WTC11 (cell line): ENCODE measurements at places on chromosomes 5 and 9. TPM values are rescaled to one million over a fixed set of nuclear protein-coding genes. Genes with fewer than 3 reads are reported as not detected.

DNA sequence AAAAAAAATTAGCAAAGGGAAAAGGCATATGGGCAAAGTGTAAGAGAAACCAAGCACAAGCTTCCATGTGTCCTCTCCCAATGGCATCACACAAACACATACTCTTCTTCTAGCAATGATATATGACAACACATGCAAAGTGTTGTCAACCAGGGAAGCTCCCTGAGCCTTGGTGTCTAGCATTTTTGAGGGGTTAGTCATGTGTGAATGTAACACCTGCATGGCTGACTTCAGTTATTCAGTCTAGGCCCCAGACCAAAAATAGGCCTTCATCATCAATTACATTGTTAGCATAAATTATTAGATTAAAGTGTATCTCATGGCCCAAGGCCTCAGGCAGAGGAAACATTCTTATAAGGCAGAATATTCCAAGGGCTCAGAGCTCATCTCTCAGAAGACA is 450.0 kb downstream of the TLE1 start:
- no peak overlapping the region for H3K4me3 ChIP-seq
- H3K36me3 ChIP-seq: no peaks in the 10 kb centered on the region
- no peak overlapping the region for H3K27ac ChIP-seq

- H3K27me3 ChIP-seq: peaks cover 21% of the 10 kb centered on the region
- H3K27ac ChIP-seq: no peak overlapping the region
- H3K36me3 ChIP-seq: peaks cover 5% of the 10 kb centered on the region; the same call in 1 of the 2 replicates
- peak; percentile 78 for DNase-seq
- H3K4me1 ChIP-seq: 0 out of 2 replicates have a peak, but pooled peaks cover 2% of the 10 kb centered on the region
- peak overlapping the region; percentile 54 for H3K4me3 ChIP-seq
Measured at GRCh38 chr9:21696411-21696871, 106.0 kb upstream of the MTAP start.

DNA sequence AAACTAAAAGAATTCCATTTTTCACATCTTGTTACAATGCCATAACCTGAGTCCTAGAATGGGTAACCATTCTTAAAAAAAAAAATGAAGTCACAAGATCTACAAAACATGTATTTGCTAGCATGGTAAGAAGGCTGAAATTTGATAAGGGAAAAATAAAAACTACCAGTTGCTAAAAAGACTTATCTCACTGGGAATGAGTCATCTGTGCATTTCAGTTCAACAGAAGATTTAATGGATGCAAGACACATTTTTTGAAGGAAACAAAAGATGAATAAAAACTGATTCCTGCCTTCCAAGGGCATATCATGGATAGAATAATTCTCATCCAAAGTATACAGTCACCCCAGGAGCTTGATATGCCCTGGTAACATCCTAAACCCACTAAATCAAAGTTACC is 47.2 kb downstream of the SGTB start:
- no peaks in the 10 kb centered on the region for H3K27me3 ChIP-seq
- no peak overlapping the region for H3K27ac ChIP-seq
- H3K36me3 ChIP-seq: no peaks in the 10 kb centered on the region
- H3K4me1 ChIP-seq: peaks cover 4% of the 10 kb centered on the region; the same call in 1 of the 2 replicates
- H3K4me3 ChIP-seq: no peak overlapping the region

DNA sequence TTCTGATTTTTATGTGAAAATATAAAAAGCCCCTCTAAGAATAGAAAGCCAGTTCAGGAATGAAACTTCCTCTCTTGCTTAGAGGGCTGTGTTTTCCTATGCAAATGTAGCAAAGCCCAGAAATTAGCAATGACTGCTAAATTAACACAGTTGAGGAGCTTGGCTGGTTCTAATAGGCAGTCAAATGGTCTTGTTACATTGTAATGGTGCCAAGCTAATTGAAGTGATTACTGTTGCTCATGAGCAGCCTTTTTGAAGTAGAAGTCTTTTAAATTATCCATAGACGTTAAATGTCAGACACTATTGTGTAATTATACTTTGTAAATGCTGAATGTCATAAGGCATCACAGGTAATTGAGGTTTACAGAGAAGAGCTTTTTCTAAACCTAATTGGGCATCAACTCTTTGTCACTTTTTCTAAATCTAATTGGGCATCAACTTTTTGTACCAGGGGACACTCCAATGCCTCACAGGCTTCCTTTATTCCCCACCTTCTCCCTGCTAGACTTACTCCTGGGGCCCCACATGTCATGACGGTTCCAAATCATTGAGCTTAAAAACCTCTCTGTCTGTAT is 229.1 kb downstream of the PSAT1 start:
- peaks cover 20% of the 10 kb centered on the region for H3K4me1 ChIP-seq
- H3K4me3 ChIP-seq: no peak overlapping the region
- H3K27ac ChIP-seq: no peak overlapping the region

DNA sequence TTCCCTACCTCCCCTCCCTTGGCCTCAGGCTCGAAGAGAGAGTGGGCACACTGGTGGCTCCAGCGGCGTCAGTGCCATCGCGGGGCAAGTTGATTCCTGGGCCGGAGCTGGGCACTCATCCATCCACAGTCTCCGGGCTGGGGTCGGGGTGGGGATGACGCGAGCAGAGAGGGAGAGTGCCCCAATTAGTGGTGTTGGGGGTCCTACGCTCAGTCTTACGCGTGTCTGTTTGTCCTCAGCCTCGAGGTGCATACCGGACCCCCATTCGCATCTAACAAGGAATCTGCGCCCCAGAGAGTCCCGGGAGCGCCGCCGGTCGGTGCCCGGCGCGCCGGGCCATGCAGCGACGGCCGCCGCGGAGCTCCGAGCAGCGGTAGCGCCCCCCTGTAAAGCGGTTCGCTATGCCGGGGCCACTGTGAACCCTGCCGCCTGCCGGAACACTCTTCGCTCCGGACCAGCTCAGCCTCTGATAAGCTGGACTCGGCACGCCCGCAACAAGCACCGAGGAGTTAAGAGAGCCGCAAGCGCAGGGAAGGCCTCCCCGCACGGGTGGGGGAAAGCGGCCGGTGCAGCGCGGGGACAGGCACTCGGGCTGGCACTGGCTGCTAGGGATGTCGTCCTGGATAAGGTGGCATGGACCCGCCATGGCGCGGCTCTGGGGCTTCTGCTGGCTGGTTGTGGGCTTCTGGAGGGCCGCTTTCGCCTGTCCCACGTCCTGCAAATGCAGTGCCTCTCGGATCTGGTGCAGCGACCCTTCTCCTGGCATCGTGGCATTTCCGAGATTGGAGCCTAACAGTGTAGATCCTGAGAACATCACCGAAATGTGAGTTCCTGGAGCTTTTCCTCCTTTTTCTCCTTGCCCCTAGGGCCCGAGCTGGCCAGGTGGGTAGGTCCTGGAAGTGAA is 861 bp downstream of the NTRK2 start:
- H3K27me3 ChIP-seq: peaks cover 81% of the 10 kb centered on the region
- no peak overlapping the region for H3K27ac ChIP-seq
- H3K36me3 ChIP-seq: no peaks in the 10 kb centered on the region
- H3K4me3 ChIP-seq: peak overlapping the region; percentile 74
- peak; percentile 62 for DNase-seq
- H3K4me1 ChIP-seq: peaks cover 16% of the 10 kb centered on the region

DNA sequence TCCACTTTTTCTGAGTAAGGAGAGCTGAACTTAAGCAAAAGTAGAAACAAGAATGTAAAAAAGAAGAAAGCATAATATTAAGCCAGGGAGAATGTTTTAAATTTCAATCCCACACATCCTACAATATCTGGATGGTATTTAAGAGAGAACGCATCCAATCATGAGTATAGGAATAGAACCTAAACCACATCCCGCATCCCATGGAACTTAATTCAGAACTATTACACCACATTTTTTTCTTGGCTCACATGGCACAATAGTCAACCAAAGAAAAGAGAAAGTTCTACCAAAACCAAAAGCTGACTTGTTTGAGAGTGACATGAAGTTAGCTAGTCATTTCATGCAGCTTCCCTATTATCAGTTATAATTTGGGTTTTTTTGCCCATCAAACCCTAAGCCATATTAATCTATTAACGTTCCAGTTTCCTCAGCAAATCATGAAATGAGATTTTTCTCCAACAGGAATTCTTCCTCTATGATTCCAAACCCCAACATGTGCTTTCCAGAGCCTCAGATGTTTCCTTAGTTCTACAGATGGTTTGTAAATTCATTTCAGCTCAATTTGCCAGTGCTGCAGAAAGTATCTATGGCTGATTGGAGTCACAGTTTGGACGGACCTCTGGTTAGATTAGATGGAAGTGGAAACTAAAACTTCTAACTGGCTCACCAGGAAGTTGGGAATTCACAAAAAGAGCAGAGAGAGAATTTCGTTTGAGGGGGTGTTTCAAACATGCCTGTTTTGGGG is 22.5 kb downstream of the ADAMTSL1 start:
- no peaks in the 10 kb centered on the region for H3K36me3 ChIP-seq
- no peak overlapping the region for H3K4me3 ChIP-seq
- no peaks in the 10 kb centered on the region for H3K4me1 ChIP-seq
- DNase-seq: no peak

GRCh38 chr9:15426019-15426418 is 3.3 kb downstream of the SNAPC3 start:
- no peak overlapping the region for H3K4me3 ChIP-seq
- no peak for DNase-seq
- H3K36me3 ChIP-seq: peaks cover 41% of the 10 kb centered on the region
- H3K4me1 ChIP-seq: peaks cover 46% of the 10 kb centered on the region
- H3K27me3 ChIP-seq: no peaks in the 10 kb centered on the region

GRCh38 chr9:119053070-119053469 is 316.2 kb downstream of the BRINP1 start:
- H3K4me1 ChIP-seq: peaks cover 34% of the 10 kb centered on the region
- DNase-seq: no peak
- peaks cover 2% of the 10 kb centered on the region; the same call in 1 of the 2 replicates for H3K36me3 ChIP-seq
- no peak overlapping the region for H3K4me3 ChIP-seq

- H3K4me1 ChIP-seq: no peaks in the 10 kb centered on the region
- H3K4me3 ChIP-seq: no peak overlapping the region
- H3K27me3 ChIP-seq: peaks cover 2% of the 10 kb centered on the region; the same call in 1 of the 2 replicates
- H3K27ac ChIP-seq: no peak overlapping the region
- DNase-seq: no peak
Measured at GRCh38 chr5:174991847-174992246, 267.5 kb downstream of the MSX2 start.

GRCh38 chr9:82805027-82805426 is 257.9 kb downstream of the RASEF start:
- H3K27ac ChIP-seq: no peak overlapping the region
- no peak for DNase-seq
- H3K27me3 ChIP-seq: peaks cover 4% of the 10 kb centered on the region; the same call in 1 of the 2 replicates
- peaks cover 29% of the 10 kb centered on the region for H3K36me3 ChIP-seq

DNA sequence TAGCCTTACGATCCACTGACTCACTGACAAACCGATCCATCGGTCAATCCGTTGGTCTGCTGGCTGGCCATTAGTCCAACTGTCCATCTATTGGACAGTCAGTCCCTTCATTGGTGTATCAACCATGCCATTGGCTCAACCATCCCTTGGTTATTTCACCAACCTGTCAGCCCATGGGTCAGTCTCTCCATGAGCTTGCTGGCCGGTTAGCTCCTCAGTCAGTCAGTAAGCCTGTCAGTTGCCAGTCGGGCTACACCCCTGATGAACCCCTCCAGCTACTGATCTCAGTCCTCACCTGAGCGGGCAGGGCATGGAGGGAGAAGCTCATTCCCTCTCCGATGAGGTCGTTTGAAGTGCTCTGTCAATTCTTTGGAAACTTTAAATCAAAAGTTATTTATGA is 166.5 kb downstream of the FGF18 start:
- H3K27ac ChIP-seq: no peak overlapping the region
- DNase-seq: no peak
- no peaks in the 10 kb centered on the region for H3K4me1 ChIP-seq
- no peaks in the 10 kb centered on the region for H3K36me3 ChIP-seq
- H3K27me3 ChIP-seq: no peaks in the 10 kb centered on the region; the same call in 1 of the 2 replicates
- H3K4me3 ChIP-seq: no peak overlapping the region

- no peaks in the 10 kb centered on the region for H3K27me3 ChIP-seq
- DNase-seq: no peak
- H3K4me3 ChIP-seq: no peak overlapping the region
- no peaks in the 10 kb centered on the region for H3K36me3 ChIP-seq
- no peak overlapping the region for H3K27ac ChIP-seq
- no peaks in the 10 kb centered on the region for H3K4me1 ChIP-seq
Measured at GRCh38 chr5:127995556-127995955, 88.0 kb upstream of the SLC12A2 start.

- H3K4me3 ChIP-seq: no peak overlapping the region
- no peak for DNase-seq
- peaks cover 13% of the 10 kb centered on the region for H3K36me3 ChIP-seq
- no peak overlapping the region for H3K27ac ChIP-seq
Measured at GRCh38 chr5:165296401-165297130, 1791.1 kb downstream of the MAT2B start.

- no peaks in the 10 kb centered on the region for H3K27me3 ChIP-seq
- peaks cover 13% of the 10 kb centered on the region for H3K4me1 ChIP-seq
- DNase-seq: peak; percentile 46
- H3K27ac ChIP-seq: no peak overlapping the region
- no peak overlapping the region for H3K4me3 ChIP-seq
Measured at GRCh38 chr5:171462136-171462927, 42.9 kb downstream of the FGF18 start.

DNA sequence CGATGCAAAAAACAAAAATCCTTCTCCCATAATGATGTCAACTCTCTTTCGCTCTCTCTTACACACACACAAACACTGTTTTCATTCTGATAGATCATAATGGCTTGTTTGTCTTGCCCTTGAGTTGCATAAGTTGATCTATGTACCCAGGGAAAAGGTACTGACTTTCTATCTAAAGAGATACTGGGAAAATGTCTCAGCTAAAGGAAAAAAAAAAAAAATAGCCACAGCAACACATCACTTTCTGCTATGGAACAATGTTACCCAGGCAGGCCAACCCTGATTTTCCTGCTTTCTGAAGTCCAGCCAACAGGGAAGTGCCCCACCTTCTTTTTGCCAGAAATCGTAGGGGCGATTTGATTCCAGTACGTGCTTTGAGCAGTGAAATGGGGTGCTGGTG is 212.6 kb upstream of the ACTBL2 start:
- H3K27ac ChIP-seq: no peak overlapping the region
- no peaks in the 10 kb centered on the region for H3K36me3 ChIP-seq
- no peak for DNase-seq
- H3K27me3 ChIP-seq: no peaks in the 10 kb centered on the region
- H3K4me1 ChIP-seq: peaks cover 34% of the 10 kb centered on the region
- no peak overlapping the region for H3K4me3 ChIP-seq

DNA sequence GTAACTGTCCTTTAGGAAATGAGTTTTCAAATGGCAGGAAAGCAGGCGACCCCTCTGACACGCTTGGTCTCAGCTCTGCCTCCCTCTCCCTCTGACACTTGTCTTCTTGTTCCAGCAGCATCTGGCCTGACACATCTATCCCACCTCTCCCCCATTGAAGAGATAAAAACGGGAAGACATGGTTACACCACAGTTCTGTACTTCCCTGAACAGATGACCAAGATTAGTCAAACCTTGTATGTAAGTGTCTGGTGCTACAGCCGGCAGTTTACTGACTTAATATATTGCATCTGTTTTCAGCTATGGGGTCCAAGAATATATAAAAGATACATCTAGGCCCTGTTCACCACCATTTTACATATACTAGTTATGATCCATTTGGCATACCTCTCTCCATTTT is 29.6 kb upstream of the MLLT3 start:
- no peak overlapping the region for H3K27ac ChIP-seq
- no peak for DNase-seq
- H3K27me3 ChIP-seq: peaks cover 6% of the 10 kb centered on the region; the same call in 1 of the 2 replicates
- H3K4me3 ChIP-seq: no peak overlapping the region
- H3K36me3 ChIP-seq: peaks cover 4% of the 10 kb centered on the region; the same call in 1 of the 2 replicates

GRCh38 chr9:19788152-19788551 is 685 bp downstream of the SLC24A2 start:
- H3K27ac ChIP-seq: no peak overlapping the region
- H3K4me1 ChIP-seq: peaks cover 49% of the 10 kb centered on the region
- peak; percentile 76 for DNase-seq
- peaks cover 49% of the 10 kb centered on the region for H3K27me3 ChIP-seq
- H3K4me3 ChIP-seq: peak overlapping the region; percentile 83

Gene FOXD4L6
- not detected in 3 replicates for total RNA-seq

Gene ARL14EPL
- not detected in 3 replicates for total RNA-seq

Gene MYORG
- total RNA-seq: 9.3 to 18.9 TPM (median 9.7 TPM) in 3 replicates

Gene C5orf58
- 2.0 to 3.0 TPM (median 2.1 TPM) in 3 replicates for total RNA-seq
